ENCODE measurements at places on chromosomes 5 and 9.

GRCh38 chr9:16551692-16552091 lies 318.8 kb downstream of the BNC2 start:
- no peak for DNase-seq

DNA sequence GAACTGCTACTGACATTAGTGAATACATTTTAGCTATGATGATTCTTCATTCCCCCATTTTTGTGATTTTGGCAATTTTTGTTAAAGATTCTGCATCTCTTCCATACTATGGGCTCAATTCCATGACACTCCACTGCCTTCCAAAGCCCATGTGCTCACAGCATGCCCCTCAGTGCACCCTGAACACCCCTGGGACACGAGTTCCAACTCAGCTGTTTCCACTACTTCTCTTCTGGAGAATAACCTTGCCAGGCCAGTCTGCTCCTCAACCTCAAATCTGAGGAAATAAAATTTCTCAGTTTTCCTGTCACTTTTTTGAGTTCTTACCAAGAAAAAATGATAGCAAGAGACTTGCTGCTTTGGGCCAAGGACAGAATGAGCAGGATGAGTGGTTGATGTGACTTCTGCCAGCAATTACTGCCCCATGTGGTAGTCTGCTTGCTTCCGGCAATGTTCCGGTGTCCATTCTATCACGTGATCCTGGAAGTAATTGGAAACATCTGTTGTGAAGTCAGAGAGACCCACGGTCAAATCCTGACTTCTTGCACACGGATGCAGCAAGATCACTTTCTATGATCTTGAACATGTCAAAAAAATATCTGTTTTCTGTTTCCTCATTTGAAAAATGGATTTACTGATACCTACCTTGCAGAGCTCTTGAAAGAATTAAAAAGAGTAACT lies 58.3 kb downstream of the EGFLAM start:
- no peak for DNase-seq

GRCh38 chr5:1787472-1788047 lies 12.1 kb downstream of the MRPL36 start:
- DNase-seq, result no peak

GRCh38 chr5:88145221-88145610 lies 123.4 kb downstream of the TMEM161B start:
- DNase-seq, result no peak

DNA sequence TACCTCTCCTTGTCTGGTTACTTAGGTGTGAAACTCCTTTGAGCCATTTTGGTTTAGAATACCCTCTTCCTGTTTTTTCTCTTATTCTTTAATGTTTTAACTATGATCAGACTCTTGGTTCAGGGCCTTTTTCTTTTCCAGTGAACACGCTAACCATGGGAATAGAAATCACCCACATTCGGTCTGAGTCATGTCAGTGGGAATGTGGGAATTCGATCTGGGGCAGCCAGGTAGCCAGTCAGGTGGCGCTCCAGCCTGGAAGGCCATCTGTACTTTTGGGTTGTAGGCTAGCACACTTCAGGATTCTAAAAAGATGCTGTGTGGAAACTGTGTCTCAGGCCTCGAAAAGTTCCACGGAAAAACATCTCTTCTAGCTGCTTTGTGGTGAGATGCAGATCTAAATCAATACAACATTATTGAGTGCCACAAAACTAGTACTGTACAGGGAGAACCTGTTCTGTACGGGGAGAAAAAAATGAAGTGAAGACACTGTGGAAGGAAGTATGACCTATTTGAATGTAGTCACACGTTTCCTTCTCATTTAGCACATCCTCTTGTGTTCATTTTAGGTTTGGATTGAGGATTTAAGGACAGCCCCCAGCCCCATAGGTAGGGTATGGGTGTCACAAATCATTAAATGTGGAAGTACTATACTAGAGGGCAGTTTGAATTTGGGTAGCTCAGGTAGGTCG lies 36.4 kb downstream of the SNX30 start:
- no peak for DNase-seq

- DNase-seq, result no peak
These were observed 252.2 kb downstream of the SLF1 start for GRCh38 chr5:94870511-94871183.

GRCh38 chr9:129932303-129933151 lies 97.3 kb downstream of the USP20 start:
- DNase-seq, result no peak

DNA sequence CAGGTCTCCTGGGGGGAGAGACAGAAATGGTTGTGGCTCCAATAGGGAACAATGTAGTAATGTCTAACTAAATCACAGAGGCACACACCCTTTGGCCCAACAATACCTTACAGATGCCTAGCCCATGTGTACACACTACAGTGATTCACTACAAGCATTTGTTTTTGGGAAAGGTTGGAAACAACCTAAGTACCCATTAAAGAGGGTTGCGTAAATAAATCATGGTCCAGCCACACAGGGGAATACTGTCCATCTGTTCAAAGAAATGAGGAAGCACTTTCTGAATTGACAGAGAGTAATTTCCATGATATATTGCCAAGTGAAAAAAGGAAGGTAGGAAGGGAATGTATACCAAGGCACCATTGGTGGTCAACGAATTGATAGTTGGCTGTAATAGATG lies 22.0 kb upstream of the GTF3C5 start:
- DNase-seq, result no peak
